Cardiac fibroblast (primary cell): ENCODE measurements at places on chromosomes 3 and 15.
A peak's percentile ranks its signal among the peaks of the same experiment; 100 is the strongest.

DNA sequence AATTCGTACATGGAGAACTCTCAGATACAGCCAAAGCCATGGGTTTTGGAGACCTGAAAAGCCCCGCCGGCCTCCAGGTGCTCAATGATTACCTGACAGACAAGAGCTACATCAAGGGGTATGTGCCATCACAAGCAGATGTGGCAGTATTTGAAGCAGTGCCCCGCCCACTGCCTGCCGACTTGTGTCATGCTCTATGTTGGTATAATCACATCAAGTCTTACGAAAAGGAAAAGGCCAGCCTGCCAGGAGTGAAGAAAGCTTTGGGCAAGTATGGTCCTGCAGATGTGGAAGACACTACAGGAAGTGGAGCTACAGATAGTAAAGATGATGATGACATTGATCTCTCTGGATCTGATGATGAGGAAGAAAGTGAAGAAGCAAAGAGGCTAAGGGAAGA is 23.5 kb downstream of the MYO5A start:
- no peak for DNase-seq

- no peak for DNase-seq
Observed at GRCh38 chr3:60645801-60646200, 605.5 kb downstream of the FHIT start.

DNA sequence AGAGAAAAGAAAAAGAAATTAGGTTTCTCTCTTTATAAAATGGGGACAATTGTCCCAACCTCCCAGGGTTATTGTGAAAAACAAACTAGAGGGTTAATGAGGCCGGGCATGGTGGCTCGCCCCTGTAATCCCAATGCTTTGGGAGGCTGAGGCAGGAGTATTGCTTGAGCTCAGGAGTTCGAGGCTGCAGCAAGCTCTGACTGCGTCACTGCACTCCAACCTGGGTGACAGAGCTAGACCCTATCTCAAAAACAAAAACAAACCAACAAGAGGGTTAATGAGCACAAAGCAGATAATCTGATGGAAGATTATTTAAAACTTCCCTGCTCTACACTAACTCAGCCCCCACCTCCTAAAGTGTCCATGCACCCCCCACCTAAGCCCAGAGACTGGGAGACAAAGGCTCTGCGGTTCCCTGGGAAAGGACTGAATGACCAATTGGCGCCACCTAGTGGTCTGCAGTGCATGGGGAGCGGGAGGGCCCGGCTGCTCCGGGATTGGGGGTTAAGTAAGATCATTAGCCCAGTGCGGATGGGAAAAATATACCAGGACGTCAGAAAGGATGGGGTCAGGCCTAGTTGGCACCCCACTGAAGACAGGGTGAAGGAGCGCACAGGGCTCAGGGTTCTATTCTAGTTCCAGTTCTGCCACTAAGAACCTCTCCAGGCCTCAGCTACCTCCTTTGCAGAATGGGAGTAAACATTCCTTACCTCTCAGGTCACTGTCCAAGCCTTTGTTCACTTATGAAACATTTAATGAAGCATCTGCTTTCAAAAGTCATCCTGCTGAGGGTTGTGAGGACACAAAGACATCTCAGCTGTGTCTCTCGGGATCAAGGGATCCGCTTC is 15.6 kb downstream of the PIF1 start:
- peak; percentile 77 for DNase-seq

GRCh38 chr3:161957467-161957866 is 460.9 kb downstream of the OTOL1 start:
- no peak for DNase-seq

GRCh38 chr3:152910966-152911365 is 76.0 kb downstream of the P2RY1 start:
- no peak for DNase-seq
